ENCODE measurements at places on chromosomes 5 and 9.

- peak; percentile 18 for DNase-seq
Observed at GRCh38 chr9:134007150-134007549, 15.0 kb upstream of the VAV2 start.

GRCh38 chr5:96315431-96315830, 117.6 kb downstream of the PCSK1 start:
- no peak for DNase-seq

DNA sequence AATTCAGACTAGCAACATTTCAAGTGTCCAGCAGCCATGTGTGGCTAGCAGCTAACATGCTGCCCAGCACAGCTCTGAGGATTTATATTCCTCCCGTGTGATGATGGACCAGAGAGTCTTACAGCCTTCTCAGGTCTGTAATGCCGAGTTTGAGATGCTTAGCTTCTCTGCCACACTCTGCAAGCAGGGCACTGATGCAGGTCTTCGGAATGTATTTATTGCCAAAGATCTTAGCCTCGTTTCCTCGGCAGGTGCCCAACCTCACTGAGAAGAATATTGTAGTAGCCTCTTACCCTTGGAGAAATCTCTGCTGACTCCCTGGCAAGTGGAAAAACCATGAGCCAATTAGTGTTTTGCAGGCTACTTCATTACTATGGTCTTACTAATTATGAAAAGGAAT, 3.7 kb upstream of the RAI14 start:
- DNase-seq: no peak

GRCh38 chr5:43661102-43661501, 58.1 kb downstream of the NNT start:
- DNase-seq: peak; percentile 51

DNA sequence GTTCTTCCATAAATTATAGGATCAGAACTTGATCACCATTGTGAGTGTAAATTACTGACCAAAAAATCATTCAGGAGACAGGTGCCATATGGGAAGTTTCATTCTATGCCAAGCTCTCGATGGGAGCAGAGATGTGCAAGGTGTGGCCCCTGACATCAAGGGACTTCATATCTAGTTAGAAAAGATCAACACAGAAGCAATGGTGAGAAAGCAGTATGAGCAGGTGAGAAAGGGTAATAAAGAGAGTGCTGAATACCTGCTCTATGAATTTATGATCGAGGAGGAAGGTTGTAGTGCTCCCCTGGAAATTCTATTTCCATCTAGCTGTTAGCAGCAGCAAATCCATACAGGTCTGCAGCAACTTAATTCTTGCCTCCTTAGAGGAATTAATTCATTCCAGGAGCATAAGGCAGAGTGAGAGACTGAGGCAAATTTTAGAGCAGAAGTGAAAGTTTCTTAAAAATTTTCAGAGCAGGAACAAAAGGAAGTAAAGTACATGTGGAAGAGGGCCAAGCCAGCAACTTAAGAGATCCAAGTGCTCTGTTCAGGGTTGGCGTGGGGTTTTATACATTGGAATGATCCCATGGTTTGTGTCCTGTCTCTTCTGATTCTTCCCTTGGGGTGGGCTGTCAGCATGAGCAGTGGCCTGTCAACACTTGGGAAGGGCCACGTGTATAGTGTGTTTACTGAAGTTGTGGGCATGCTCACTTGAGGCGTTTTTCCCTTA, 181.8 kb downstream of the SAXO1 start:
- no peak for DNase-seq

DNA sequence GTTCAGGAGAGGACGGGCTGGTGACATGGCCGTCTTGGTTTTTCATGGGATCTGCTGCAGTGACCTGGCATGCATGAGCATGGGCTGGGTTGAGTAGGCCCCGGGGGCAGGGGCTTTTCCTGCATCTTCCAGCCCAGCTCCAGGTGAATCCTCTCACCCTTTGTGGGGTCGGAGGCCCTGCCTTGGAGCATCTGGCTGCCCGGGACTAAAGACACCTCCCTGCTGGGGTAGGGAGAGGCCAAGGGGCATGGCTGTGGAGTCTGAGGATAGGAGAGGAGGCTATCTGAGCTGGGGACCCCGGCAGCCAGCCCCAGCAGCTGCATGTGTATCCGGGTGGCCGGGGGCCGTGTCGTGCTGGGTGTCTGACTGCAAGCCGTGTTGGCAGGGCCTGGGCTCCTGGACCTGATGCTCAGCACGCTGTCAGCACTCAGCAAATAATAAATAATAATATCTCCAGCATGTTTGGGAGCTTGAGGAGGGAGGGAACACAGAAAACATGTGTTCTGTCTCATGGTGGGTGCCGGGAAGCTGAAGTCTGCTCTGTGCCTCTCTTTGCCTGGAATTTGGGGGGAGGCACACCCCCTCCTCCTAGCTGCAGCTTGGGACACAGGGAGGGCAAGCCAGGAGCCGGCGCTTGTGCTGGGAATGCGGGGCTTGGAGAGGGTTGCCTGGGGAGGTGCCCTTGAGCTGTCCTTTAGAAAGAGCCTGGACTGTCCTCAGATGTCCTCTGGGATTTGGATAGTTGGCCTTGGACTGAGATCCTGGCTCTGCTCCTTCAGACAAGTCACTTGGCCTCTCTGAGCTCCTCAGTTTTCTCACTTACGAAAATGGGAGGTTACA, 28.4 kb upstream of the PITX1 start:
- DNase-seq: no peak

GRCh38 chr5:170434966-170435605, 45.9 kb upstream of the KCNMB1 start:
- peak; percentile 68 for DNase-seq

DNA sequence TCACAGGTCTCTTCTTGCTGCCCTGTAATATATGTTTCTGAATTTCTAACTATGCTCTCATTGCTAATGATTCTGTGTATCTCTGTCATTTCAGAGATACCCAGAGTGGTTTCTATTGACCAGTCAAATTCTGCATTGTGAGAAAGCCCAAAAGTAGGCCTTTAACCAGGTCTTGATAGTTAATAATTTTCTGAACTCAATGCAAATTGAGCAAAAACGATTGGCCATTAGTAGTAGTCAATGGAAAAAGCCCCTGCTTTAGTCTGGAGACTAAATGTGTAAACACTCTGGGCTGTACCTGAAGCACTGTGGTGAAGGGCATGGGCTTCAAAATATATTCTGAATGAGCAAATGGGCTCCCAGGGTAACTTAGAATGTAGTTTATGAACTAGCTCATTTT, 307.6 kb downstream of the ARL15 start:
- no peak for DNase-seq

DNA sequence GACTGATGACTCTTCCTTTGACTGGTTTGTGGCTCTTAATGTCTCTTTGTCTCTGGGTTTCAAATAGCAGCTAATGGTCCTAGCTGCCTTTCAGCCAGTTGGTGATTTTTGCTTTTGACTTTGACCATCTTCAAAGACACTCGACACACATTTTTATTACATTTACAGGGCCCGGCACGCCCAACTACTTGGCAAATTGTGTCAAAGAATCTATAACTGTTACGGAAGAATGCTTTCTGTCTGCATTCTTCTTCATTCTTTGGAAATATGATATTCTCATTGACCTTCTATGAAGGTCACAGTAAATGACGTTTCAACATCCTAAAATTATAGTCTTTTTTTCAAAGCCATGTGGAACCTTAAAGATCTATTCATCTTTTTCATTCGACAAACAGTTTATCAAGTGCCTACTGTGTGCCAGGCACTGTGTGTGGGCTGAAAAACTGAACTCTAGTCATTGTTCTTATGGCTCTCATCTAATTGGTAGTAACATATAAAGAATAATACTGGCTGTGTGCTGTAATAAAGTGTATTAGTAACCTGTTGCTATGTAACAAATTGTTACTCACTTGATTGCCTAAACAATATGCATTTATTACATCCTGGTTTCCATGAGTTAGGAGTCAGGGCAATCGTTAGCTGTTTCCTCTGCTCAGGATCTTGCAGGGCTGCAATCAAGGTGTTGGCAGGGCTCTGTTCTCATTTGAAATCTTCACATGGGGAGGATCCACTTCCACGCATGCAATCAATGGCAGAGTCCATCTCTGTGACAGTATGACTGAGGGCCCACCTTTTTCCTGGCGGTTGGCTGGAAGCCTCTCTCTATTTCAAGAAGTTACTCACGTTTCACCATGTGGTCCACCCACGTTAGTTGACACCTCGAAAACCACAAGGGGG, 7.0 kb upstream of the WHRN start:
- DNase-seq: no peak

DNA sequence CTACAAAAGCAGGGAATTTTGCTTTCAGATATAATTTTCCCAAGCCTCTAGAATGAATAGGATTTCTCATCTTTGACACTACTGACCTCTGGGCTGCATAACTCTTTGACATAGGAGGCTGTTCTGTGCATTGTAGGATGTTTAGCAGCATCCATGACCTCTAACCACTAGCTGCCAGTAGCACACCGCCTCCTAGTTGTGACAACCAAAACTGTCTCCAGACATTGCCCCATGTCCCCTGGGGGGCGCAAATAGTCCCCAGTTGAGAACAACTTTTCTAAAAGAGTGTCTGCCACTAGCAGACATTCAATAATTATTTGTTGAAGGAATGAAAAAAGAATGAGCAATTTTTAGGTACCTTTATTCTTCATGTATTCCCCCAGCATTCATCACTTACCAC, 51.8 kb downstream of the POU4F3 start:
- DNase-seq: peak; percentile 6

DNA sequence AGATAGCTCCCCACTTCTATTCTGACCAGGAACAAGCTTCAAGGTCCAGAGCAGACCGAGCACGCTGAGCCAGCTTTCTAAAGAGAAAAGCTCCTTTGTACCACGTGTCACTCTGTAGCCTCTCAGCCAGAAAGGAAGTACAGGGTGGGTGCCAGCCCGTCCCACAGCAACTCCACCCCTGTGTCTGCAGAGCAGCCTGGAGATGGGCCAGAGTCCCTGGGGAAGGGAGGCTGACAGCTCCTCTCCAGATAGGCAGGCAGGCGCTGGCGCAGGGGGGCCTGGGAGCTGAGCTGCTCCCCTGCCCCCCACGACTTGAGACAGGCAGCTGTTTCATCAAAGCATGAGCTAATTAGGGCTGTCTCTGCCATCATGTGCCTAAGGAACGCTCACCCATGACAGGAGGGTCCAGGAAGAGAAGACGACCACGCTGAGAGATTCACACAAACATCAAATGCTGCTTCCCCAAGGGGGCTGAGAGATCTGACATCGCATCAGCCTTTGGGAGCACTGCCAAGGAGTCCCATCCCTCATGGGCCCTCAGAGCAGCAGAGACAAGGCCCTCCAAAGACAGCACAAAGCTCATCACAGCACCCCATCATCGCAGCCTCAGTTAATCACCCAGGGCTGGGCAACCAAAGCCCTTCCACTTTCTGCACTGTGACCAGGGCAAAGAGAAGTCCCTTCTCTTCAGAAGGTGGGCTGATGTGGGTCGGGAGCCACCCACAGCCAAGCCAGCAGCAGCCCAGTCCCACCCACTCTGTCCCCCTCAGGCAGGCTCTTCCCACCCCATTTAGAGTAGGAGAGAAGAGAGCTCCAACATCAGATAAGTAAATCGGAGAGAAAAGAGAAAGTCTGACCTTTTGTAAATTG, 78.5 kb upstream of the LRRTM2 start:
- DNase-seq: peak; percentile 75

- DNase-seq: no peak
Observed at GRCh38 chr5:135654761-135655467, 76.1 kb upstream of the CXCL14 start.

DNA sequence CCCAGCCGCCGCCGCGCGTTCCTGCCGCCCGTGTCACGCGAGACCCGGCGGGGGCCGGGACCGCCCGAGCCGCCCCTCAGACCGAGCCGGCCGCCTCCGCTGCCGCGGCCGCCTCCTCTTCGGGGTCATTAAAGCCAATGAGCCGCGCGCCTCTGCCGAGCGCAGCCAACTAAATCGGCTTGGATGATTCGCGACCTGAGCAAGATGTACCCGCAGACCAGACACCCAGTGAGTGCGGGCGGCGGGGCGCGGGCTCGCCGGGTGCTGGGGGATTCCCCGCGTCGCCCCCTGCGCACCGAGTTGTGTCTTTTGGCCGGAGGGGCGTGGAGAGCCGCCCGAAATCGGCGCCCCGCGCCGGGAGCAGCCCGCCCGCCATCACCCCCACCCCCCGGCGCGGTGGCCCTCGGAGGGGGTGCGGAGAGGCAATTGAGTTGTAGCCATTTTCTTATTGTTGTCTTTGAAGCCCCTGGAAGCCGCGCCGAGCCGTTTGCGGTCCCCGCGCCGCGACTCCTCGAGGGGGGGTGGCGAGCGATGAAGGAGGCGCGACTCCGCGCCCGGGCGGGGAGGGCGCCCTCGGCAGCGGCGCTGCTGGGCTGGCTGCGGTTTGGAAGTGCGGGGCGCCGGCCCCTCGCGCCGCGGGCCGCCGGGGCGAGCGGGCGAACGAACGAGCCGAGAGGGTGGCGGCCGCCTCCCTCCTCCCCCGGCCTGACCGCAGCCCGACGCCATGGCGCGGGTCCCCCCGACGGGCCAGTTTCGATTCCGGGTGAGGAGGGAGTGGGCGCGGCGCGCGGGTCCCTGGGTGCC, 1.0 kb downstream of the TLE4 start:
- peak; percentile 73 for DNase-seq

DNA sequence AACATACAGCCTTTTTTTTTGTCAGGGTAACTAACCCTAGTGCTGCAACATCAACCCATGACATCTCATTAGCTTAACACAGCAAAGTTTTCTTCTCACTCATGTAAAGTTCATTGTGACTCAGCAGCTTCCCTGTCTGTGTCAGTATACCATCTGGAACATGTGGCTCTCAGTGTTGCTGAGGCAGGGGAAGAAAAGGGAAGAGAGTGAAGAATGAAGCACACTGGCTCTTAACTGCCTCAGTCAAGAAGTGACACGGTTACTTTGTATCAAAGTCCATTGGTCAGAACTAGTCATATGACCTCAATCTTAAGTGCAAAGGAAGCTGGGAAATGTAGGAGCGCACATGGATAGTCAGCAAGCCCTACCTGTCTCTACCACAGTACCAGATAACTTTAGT, 185.0 kb upstream of the ELL2 start:
- peak; percentile 89 for DNase-seq

DNA sequence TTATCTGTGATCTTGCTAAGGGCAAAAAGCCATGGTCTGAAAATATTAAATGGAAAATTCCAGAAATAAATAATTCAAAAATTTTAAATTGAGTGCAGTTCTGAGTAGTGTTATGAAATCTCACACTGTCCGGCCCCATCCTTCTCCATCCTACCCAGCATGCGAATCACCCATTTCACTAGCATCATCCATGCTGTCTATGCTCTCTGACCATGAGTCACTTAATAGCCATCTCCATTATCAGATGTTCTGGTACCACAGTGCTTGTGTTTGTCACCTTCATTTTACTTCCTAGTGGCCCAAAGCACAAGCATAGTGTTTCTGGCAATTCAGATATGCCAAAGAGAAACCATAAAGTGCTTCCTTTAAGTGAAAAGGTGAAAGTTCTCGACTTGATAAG, 63.3 kb upstream of the SMC5 start:
- no peak for DNase-seq

GRCh38 chr5:77305956-77306355, 95.5 kb downstream of the PDE8B start:
- DNase-seq: no peak

- DNase-seq: no peak
Observed at GRCh38 chr9:71349218-71349617, 227.8 kb upstream of the TRPM3 start.

- DNase-seq: no peak
Observed at GRCh38 chr9:84841931-84842330, 172.4 kb downstream of the NTRK2 start.

- DNase-seq: peak; percentile 14
Observed at GRCh38 chr5:157915638-157916037, 56.7 kb upstream of the CLINT1 start.

Measured in OCI-M1 (cell line).